ENCODE measurements at places on chromosomes 4 and X.

- DNase-seq = no peak
These were observed 544.7 kb upstream of the NR3C2 start for GRCh38 chr4:148986951-148987350.

DNA sequence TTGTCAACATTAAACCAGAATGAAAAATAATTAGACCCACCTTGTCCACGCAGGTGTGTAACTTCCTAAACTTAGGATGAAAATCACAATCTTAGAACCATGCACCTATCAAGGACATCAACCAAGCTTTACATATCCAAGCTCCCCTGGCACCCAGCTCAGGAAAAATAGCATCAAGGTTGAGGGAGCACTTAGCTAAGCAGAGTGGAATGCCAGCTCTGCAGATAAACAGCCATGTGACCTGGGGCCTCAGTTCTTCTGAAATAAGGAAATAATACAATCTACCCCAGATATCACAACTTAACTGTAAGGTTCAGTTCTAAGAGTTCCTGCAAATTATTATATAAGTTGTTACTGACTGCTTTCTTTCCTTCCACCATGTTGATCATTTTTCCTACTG is 64.7 kb downstream of the DHX15 start:
- DNase-seq = no peak

DNA sequence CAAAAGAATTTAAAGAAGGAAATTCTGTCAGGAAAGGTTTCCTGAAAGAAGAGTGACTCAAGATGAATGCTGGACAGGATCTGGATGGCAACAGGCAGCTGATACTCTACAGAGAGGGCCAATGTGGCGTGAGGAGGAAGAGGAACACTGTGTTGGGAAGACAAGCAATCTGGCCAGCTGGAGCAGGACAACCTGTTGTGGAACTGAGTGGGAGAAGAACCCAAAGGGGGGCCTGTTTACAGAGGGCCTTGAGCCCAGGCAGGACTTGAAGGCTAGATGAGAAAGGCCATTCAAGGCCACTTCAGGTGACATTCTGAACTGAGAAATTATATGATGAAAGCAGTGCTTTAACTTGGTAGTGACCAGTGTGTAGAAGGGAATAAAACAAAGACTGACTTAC is 8.5 kb downstream of the OTUD4 start:
- DNase-seq = no peak

GRCh38 chr4:181796502-181796901 is 446.7 kb upstream of the TENM3 start:
- DNase-seq = no peak

DNA sequence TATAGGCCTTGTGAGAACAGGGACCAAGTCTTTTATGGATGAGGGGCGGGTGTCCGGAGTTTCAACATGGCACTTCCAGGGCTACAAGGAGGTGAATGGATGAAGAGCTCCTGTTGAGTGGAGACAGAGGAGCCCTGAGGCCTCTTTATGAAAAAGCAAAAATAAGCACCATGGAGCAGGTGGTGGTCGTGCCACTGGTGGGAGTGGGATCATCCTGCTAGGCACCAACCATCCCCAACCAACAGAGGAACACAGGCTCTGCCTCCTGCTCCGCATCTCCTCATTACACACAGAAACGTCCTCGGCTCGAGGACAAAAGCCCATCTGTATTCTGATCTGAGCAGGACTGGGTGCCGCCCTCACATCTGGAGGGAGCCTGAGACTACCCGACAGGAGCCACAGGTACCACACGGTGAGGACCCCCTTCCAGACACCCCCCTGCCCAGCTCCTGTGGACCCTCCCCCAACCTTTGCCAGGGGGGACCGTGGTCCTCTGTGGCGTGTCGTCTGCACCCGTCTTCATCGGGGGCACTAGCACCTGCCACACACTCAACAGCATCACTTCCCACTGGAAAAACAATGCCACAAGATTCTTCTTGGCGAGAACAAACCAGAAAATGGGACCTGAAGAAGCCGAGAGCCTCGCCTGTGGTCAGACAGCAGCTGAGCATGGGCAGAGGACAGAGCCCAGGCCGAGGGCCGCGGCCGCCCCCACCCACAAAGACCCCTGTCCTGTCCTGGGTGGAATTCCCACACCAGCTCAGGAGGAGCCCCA is 3.9 kb upstream of the PDE6B start:
- DNase-seq = no peak

GRCh38 chr4:156558373-156559025 is 413.1 kb downstream of the PDGFC start:
- DNase-seq = no peak

GRCh38 chrX:7085879-7086278 is 61.6 kb upstream of the STS start:
- no peak for DNase-seq

- no peak for DNase-seq
These were observed 79.3 kb downstream of the FAM114A1 start for GRCh38 chr4:38946919-38947318.

- no peak for DNase-seq
These were observed 40.8 kb downstream of the EVC start for GRCh38 chr4:5751666-5752375.

- no peak for DNase-seq
These were observed 30.5 kb upstream of the LIMCH1 start for GRCh38 chr4:41507291-41507947.

GRCh38 chr4:1691737-1692373 is 7.7 kb upstream of the FAM53A start:
- DNase-seq = no peak

- no peak for DNase-seq
These were observed 1079.5 kb upstream of the INTU start for GRCh38 chr4:126553248-126553647.

- no peak for DNase-seq
These were observed 211.9 kb upstream of the EOLA2 start for GRCh38 chrX:150150076-150150779.

DNA sequence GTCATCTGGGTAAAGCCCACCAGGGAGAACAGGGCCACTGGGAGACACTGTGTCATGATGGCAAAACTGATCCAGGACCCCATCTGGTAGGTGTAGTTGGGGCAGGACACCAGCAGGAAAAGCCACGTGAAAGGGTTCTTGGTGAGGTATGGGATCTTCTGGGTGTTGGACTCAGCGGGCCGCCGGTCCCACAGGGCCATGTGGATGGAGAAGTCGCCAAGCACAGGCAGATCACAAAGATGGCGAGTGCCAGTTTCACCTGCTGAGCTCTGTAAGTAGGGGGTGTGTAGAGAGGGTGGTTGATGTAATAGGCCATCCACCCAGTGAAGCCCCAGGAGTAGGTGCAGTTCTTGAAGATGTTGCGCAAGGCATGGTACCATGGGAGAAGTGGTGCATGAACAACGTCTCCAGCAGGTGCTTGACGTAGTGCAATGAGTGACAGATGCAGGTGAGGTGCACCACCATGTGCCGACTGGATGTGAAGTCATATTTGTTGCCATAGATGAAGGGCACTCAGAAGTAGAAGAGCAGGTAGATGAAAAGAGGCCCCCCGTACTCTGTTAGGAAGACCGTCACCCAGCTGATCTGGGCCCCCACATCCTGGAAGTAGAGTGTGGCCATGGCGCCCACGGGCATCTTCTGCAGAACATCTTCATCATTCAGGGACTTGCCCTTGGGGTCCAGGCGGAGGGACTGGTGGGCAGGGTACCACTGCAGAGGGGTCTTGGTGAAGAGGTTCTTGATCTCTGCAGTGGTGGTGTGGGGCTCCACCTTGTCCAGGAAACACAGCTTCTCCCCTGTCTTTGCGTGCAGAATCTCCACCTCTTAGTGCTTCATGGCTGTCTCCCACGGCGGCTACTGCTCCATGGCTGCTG is 249.3 kb downstream of the ANKRD50 start:
- DNase-seq = no peak

DNA sequence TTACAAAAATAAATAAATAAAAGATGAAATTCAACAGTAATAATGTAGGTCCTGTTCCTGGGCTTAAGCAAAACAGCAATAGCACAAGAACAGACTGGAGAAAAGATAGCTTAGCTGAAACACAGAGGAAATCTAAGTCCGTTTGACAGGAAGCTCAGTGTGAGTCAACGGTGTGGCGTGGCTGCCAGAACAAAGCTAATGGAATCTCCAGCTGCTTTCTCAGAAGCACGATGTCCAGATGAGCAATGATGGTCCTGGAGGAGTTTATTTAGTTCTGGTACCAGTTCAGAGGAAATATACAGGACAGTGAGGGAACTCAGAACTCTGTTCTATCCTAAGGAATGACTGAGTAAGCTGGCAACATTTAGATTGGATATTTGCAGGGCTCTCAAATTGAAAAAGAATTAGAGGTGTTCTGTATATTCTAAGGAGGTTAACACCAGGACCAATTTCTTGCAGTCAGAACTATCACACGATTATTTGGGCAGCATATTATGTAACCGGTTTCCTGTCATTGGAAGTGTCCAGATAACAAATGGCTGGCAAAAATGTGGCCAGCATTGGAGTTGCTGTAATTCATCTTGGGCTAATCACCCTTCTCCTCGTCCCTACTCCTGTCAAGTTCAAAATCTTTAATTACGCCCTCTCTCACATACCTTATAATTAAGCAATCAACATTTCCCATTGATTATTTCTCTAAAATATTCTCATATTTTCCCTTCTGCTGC is 12.7 kb downstream of the GAB3 start:
- DNase-seq = peak; percentile 75

GRCh38 chrX:71366674-71367256 is 608 bp downstream of the TAF1 start:
- peak; percentile 27 for DNase-seq

DNA sequence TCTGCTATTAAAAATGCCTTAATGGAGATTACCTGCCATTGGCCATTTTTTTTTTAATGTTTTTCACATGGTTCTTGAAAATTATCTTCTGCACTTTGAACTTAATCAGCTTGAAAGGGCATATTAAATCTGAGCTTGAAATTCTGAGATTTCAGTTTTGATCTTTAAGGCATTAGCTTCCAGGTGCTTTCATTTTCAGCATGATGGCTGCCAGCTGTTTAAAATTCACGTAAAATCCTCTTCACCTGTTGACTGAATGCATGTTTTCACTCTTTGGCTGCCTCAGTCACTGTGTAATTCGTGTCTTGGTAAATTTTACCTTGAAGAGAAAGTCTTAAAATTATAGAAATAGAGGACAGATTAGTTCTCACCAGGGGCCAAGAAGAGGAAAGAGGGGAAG is 39.6 kb downstream of the SMAD1 start:
- no peak for DNase-seq

All from activated CD4-positive, alpha-beta T cell treated with anti-CD3 and anti-CD28 coated beads, Interleukin-10, Interleukin-2, amounts not matched to agents 100 ng/mL and 50 ng/mL, durations not matched to agents 16 hours and 8 hours (primary cell).